Vein endothelial cell (primary cell): ENCODE measurements at places on chromosomes 2 and 18. TPM values are rescaled to one million over a fixed set of nuclear protein-coding genes. Genes with fewer than 3 reads are reported as not detected.

EFR3B gene
- total RNA-seq: 0.67 and 1.6 TPM in 2 replicates

ACMSD gene
- not detected in 2 replicates for total RNA-seq

KCNE4 gene
- under 0.01 and 0.10 TPM in 2 replicates for total RNA-seq

MOGAT1 gene
- total RNA-seq: not detected in 2 replicates

LYG1 gene
- total RNA-seq: 0.98 TPM in 1 of 2 replicates, not detected in the other

GYPC gene
- 120 and 147 TPM in 2 replicates for total RNA-seq

ALPP gene
- total RNA-seq: not detected in 2 replicates

WDCP gene
- 9.8 and 13.1 TPM in 2 replicates for total RNA-seq

C2orf68 gene
- total RNA-seq: 18.0 and 19.4 TPM in 2 replicates

SP140 gene
- not detected in 2 replicates for total RNA-seq

SERPINB3 gene
- not detected in 2 replicates for total RNA-seq

SCN3A gene
- total RNA-seq: not detected in 2 replicates

RNMT gene
- 23.5 and 29.0 TPM in 2 replicates for total RNA-seq

HOXD3 gene
- total RNA-seq: 13.4 and 18.0 TPM in 2 replicates

DSC2 gene
- total RNA-seq: not detected in 2 replicates

CPO gene
- 0.19 TPM in 1 of 2 replicates, not detected in the other for total RNA-seq

DSC1 gene
- total RNA-seq: not detected in 2 replicates

KCNS3 gene
- 0.29 and 0.65 TPM in 2 replicates for total RNA-seq

MLPH gene
- total RNA-seq: 1.1 TPM in 1 of 2 replicates, not detected in the other

FBXO15 gene
- total RNA-seq: under 0.01 TPM in 1 of 2 replicates, not detected in the other

SAG gene
- total RNA-seq: not detected in 2 replicates

CYS1 gene
- 0.33 TPM in 1 of 2 replicates, not detected in the other for total RNA-seq

UCN gene
- total RNA-seq: 0.38 and 1.3 TPM in 2 replicates

CELF4 gene
- total RNA-seq: not detected in 2 replicates

ALPG gene
- not detected in 2 replicates for total RNA-seq

HJURP gene
- 14.7 and 25.5 TPM in 2 replicates for total RNA-seq

C2orf78 gene
- total RNA-seq: not detected in 2 replicates

B4GALT6 gene
- total RNA-seq: 11.4 and 17.1 TPM in 2 replicates

SPP2 gene
- total RNA-seq: not detected in 2 replicates

NEMP2 gene
- 2.4 and 4.2 TPM in 2 replicates for total RNA-seq

SLC38A11 gene
- total RNA-seq: not detected in 2 replicates

STAT1 gene
- total RNA-seq: 89.2 and 188 TPM in 2 replicates

GAL3ST2 gene
- total RNA-seq: not detected in 2 replicates

EGR4 gene
- not detected in 2 replicates for total RNA-seq

CCBE1 gene
- total RNA-seq: 1.3 and 3.3 TPM in 2 replicates
